Suppressor macrophage treated with lipopolysaccharide for 4 hours (primary cell): ENCODE measurements at places on chromosomes 12 and 14.

DNA sequence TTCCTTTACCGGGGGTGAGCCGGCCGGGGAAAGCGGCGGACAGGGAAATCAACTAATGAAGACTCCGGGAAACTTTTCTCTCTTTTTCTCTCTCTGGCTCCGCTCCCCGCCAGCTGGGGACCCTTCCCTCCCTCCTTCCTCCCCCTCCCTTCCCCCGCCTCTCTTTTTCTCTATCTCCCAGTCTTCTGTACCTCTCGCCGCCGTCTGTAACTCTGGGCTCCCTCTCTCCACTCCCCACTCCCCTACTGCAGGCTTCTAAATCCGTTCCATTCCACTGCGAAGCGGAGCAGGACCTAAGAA lies 6.9 kb upstream of the HOXC11 start:
- no peak for DNase-seq

GRCh38 chr14:20834899-20835298 lies 32.3 kb upstream of the RNASE1 start:
- DNase-seq, result no peak

DNA sequence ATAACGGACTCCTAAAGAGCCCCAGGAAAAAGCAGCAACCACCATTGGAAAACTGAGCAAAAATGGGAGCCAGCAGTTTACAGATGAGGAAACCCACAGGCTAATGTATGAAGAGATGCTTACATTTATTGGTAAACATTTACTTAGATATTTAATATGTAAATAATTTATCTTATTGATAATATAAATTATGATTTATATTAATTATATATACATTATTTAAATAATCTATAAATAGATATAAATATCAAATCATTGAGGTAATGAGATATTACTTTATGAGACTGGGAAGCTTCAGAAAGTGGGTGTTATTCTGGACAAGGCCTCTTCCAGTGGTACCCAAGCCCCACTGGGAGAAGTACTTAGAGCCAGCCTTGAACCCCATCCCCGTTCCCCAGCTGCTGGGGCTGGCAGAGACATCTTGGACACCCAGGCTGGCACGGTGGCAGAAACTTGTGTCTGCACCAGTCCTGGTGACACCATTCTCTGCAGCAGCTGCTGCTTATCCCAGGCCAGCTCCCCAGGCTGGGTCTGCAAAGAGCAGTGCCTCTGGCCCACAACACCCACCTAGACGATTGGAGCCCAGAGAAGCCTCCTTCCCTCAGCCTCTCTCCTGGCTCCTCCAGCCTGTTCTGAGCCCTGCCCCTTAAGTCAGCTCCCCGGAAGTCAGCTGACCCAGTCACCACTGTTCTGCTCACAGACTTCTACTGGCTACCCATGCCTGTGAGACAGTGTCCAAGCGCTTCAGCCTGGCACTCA lies 25.9 kb downstream of the ISCA2 start:
- no peak for DNase-seq

DNA sequence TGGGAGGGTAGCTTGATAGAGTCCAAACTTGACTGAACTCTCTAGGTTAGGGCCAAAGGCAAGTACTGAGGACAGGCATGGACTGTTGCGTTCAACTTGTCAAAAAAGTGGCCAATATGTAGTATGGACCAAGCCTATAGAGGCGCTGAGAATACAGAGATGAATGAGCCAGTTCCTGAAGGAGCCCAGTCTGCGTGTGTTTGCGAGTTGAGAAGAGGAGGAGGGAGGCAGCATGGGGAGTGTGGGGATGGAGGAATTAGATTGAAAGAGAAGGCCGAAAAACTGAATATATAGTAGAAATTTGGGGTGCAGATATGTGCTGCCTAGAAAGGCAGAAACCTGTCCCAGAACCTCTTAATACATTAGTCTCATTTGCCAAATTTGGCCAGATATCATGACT lies 412.4 kb downstream of the PCNX1 start:
- DNase-seq, result no peak

DNA sequence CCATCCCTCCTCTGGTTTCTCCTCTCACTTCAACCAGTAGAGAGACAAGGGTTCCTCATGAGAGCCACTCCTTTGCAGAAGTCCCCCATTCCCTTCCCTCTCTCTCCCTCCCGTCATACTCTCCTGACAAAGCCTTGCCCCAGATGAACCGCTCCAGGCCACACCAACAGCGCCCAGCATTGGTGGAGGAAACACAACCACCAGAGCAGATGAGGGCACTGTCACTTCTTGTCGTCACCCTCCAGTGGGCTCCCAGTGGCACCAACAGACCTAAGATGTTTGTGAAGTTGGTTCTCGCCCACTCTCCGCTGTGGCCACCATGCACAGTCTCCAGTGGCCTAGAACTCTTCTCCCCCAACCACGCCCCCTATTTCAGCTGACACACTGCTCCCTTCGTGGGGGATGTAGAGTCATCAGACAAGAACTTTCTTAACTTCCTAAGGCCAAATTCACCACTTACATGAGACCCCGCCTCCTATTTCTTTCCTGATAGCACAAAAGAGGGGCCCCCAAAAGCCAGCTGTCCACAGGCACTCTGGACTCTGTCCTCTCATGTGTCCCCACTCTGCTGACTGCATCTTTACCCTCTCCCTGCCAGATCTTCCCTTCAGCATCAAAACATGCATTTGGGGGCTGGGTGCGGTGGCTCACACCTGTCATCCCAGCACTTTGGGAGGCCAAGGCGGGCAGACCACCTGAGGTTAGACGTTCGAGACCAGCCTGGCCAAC lies 29.2 kb upstream of the PLEKHG6 start:
- DNase-seq, result no peak

DNA sequence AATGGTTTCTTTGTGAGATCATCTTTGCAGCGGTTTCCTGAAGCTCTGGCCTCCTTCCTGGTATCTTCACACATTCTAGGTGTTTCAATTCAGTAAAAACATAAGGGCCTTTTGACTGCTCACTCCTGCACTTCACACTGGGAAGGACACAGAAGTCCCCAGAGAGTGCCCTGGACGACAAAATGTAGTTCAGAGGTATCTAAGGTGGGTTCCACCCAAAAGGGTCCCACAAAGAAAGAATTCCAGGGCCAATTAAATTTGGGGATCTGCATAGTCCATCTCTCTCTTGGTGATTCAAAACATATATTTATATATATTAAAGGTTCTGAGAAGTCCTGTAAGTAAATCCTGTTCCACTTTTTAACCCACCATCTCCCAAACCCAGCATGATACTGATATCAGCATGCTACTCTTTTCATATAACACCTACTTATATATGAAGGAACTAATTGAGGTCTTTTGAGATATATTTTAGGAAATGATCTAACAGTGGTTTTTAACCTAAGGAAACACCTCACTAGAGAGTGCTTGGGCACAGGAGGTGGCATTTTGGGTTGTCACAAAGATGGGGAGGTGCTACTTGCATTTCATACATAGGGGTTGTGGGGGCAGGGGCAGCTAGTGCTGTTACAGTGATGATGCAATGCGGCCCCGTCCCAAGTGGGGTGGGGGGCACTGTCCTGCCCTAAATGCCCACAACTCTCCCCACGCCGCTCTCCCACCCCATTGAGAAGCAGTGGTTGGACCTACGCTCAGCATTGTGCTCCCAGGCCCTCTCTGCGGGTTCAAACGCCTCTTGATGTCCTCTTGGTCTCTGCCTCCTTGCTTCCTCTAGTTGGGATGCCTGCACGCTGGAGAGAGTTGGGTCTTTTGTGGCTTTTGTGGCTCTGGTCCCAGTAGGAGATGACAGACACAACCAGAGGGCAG lies 109.4 kb downstream of the ARF6 start:
- DNase-seq, result peak; percentile 23

DNA sequence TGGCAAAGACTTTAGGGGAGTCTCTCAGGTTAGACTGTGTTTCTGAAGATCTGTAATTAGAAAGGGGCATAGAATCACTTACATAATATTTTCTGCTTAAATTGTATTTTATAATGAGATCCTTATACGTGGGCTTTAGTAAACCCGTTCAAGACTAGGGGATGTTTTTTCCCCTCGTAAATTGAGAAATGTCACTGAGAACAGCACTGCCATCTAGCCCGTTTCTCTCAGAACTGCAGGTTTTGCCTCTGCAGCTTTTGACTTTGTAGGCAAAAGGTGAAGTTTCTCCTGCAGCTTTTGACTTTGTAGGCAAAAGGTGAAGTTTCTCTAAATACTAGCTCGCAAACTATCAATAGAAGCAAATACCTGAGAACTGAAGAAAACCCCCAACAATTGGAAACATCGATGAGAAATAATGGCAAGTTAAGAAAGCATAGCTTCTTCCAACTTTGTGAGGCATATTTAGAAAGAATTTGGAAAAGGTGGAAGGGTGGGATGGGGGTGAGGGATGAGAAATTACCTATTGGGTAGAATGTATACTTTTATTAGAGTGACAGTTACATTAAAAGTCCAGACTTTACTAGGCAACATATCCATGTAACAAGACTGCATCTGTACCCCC lies 9.9 kb upstream of the ASPG start:
- DNase-seq, result no peak

DNA sequence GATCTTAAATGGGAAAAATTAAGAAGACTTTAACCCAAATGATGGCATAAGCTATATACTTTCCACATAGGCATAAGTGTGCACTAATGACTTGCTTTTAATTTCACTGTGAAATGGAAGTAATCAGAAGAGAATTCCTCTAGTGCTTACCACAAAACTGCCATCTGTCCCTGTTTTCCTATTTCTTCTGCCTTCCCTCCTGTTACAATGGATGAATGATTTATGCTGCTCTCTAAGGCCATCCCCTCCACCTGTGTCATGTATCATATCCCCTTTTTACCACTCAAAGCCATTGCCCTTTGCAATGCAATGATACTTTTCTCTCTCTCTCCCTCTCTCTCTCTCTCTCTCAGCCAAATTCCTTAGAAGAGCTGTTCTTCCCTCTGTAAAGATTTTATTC lies 109.1 kb downstream of the C12orf50 start:
- DNase-seq, result no peak

DNA sequence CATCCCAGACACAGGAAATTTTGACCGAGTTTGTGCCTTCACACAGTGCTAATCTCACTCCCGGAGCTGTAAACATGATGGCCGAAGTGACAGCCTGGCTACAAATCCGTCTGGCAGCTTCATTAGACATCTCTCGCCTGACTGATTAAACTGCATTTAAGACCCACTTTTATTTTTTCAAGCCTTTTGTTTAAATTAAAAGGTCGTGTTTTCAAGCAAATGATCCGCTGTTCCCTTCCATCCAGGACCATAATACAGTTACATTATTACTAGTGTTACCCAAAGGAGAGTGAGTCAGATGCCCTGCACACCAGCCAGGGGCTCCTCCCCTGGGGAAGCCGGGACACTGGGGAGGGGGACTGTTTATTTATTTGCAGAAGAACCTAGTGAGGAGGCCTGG lies 200.2 kb downstream of the EXOC5 start:
- DNase-seq, result no peak

DNA sequence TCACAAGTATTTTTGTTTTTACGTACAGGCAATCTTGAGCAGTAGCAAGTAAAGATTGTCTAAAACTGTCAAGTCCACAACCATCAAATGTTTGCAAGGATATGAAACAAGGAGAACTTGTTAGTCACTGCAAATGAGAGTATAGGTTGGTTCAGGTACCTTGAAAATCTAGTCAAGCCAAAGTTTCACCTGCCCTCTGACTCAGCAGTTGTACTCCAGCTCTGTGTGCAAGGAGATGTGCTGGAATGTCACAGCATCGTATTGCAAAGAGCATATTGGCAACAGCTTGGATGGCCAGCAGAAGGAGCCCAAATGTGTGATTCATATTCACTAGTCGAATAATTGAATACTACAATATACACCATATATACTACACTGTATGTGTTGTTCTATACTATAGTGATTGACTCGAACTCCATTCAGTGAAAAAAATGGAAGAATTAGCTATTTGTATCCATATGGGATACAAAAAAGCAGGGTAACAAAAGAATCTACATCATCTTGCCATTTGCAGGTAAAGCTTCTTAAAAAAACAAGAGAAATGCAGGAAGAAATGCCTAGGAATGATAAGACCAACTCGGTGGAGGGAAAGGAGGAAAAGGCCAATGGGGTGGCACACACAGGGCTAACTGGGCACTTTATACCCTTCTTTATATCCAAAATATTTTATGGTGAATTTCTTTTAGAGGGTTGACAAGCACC lies 44.0 kb downstream of the EID3 start:
- no peak for DNase-seq

DNA sequence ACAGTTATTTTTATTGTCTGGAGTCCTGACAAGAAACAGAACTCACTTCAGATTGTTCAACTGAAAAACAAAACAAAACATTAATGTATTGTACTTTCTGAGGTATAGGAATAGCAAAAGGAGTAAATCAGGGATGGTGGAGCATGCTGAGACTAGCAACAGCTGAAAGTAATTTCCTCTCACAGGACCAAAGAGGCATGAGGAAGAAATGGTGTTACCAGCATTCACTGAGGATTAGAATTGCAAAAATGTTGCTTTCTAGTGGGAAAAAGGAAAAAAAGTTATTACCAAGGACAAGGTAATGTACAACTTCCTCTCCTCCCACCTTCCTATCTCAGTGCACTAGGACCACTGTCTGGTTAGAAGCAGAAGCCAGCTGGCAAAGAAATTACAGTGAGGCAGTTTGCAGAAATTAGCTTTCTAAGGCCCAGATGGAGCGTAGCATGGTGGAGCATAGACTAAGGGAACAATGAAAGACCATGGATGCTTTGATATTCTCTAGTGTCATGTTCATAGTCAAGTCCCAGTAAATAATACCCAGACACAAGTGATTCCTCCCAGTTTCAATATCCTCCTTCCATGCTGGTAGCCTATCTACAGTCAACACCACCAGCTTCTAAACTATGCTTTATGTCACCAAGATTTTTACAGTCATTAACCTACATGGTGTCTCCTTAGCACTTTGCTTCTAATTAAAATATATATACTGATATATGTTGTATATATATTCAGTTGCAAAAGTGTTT lies 133.7 kb upstream of the DCN start:
- no peak for DNase-seq

DNA sequence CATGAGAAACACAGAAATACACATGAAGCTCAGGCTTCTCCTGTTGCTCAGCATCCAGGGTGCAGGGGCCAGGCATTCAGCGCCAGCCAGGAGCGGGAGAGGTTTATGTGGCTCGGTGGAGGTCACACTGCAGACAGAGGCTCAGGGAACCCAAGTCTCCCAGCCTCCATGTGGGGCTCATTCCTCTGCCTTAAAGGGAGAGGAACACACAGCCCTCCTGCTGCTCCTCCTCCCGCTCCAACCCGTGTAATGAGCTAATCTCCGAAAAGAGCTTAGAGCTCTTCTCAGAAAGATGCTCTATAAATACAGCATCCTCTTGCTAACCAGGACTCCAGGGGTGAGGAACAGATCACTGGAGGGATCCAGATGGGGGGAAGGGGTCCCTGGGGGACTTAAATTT lies 28.2 kb downstream of the FGF6 start:
- no peak for DNase-seq
